Substantia nigra (tissue), 51 donors: ENCODE measurements at places on chromosomes 16 and 17.
A peak's percentile ranks its signal among the peaks of the same experiment; 100 is the strongest.

DNA sequence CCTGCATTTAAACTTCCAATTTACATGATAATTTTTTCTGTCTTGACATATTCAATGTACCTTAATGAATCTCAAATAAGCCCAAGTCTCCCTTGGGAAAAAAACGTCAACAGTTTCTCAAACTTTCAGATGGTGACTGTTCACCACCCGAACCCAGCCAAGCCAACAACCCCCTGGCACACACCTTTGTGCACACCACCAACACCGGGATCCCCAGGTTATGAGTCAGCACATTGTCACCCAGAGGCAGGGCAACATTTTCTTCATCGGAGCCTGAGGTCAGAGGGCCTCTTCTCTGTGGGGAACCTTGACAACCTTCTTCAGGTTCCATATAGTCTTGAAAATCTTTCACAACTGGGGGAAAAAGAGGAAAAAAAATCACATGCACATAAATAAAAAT is 15.5 kb downstream of the DYNC1LI2 start:
- DNase-seq = no peak

DNA sequence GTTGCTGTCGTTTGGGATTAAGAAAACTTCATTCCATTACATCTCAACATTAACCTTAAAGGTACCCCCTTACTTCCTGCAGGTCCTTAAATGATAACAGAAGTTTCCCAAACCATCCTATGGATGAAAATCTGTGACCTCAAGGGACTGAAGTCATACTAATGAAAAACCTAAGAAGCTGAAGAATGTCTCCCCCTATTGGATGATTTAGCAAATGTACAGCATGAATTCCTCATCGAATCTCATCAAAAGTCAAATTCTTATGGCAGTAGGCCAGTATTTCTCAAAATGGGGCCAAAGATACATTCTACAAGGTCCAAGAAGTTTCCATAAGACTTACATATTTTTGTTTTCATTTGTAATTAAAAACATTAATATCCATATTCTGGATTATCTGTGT is 13.5 kb downstream of the SCO1 start:
- DNase-seq = no peak

GRCh38 chr17:34623856-34624766 is 44.7 kb downstream of the TMEM132E start:
- DNase-seq = no peak

GRCh38 chr16:60060731-60061130 is 1326.6 kb upstream of the GOT2 start:
- no peak for DNase-seq

DNA sequence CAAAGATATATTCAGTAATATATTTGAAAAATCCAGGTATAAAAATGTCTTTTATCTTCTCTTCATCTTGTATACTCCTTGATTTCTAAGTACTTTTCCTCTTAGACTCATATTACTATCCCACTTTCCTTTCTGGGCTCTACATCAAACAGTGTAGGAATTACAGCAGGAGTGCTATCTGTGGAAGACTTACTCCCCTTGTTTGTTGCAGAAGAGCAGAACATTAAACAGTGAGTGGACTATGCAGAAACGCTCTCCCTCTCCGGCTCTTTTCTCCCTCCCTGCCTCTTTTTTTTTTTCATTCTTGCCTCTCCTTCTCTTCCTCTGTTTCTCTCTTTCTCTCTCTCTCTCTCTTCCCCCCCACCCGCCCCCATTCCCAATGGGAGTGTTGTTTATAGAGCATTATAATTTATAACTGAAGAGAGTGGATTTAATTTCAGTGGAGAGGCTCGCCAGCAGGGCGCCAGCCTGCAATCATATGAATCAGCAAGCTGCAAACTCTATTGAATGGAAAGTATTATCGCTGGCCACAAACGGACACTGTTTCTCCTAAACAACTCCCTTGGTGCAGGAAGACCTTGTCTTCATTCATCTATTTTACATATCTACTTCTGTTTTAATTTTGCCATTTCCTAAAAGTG is 242.3 kb upstream of the TBX2 start:
- DNase-seq = peak; percentile 6

DNA sequence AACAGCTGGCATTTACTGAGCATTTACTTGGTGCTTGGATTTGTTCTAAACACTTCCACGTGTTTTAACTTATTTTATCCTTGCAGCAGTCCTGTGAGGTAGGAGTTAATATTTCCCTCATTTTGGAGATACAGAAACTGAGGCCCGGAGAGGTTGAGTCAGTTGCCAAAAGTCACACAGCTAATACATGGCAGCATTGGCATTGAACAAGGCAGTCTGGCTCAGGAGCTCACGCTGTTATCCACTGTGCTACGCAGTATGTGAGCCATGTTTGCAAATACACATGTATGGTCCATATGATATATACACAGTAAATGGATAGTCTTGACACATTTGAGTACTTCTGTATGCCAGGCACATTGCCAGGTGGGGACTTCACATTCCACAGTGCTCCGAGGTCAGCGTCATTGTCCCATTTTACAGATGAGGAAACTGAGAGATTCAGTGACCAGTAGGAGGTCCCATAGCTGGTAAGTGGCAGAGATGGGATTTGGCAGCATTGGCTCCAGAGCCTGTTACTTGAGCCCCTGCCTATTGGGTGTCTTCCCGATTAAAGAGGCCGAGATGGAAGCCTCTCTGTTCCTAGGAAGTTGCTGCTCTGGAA is 110.7 kb downstream of the ABCC6 start:
- no peak for DNase-seq

GRCh38 chr16:66273053-66273452 is 93.4 kb upstream of the CDH5 start:
- DNase-seq = no peak

DNA sequence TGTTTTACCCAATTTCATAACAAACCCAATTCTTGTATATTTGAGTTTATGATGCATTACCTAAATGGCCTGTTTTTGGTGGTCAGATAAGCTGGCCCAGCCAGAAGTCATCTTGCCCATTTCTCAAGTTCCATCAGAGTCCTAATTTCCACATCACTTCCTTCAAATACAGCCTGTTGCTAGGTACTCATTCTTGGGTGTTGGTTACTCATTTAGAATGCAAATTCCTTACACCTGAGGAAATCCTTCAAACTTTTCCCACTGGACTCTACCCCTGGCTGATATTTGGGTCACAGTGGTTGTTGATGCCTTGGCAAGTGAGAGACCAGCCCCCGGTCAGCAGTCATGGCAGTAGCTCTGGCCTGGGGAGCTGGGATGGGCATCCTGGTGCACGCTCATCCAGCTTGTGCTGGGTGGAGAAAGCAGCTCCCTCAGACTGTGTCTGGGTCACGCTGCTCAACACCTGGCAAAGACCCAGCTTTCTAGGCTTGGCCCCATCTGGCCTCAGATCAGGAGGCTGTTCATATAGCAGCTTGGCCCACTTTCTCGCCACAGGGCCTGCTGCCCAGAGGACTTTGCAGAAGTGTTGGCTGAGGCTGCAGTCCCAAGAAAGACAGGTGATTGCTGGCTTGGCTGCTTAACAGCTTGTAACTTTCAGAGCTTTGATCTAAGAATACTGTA is 25.8 kb downstream of the WSB1 start:
- DNase-seq = no peak

DNA sequence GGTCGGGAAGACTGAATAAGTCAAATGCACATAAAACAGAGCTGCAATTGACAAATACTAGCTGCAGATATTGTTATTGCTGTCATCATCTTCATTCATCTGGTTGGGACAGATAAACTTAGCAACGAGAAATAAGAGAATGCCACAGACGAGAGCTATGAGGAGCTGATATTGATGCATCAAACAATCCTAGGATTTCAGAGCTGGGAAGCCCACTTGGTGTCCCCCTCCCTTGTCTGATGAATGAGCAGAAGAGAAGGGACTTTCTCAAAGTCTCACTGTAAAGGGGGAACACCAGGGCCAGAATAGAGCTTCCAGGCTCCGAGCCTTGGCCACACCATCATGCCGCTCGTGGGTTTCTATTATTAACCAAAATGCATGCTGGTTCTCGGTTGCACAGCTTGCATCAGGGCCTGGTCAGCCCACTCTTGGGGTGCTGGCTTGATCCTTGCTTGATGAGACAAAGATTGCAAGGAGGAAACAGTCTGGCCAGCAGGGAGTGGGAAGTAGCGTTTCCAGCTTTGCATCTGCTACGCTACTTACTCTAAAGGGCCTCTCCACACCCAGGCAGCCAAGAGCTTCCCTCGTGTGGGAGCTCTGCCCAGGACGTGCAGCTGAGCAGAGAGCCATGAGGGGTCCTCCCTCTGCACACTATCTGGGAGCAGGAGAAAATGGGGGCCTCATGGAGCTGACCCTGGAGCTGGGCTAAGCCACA is 28.4 kb upstream of the EMP2 start:
- no peak for DNase-seq

- DNase-seq = no peak
These were observed 13.1 kb upstream of the LASP1NB start for GRCh38 chr17:38912221-38912813.

DNA sequence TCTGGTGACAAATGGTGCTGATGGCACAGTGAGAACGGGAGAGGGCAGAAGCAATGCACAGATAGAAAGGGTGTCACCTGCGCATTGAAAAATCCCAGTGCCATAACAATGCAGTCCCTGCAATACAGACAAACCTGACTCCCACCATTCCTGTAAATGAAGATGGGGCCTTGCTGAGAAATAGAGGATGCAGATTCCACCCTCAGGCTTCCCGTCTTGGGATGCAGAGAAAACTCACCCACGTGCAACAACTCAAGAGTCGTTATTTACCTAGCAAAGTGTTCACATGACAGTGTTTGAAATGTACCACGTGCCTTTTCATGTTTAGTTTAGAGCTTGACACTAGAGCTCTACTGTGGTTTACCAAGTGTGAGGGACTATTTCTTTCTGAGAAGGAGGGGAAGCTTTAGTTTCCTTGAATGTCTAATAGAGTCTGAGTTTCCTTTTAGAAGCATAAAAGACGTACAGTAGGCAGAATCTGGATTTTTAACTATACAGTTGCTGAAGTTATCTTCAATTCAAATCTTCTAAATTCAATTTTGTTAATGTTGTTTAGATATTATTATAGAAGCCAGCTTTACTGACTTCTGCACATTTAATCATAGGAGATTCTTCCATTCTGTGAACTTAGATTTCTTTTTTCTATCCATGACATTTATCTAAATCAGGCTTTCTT is 35.6 kb downstream of the WWOX start:
- no peak for DNase-seq

DNA sequence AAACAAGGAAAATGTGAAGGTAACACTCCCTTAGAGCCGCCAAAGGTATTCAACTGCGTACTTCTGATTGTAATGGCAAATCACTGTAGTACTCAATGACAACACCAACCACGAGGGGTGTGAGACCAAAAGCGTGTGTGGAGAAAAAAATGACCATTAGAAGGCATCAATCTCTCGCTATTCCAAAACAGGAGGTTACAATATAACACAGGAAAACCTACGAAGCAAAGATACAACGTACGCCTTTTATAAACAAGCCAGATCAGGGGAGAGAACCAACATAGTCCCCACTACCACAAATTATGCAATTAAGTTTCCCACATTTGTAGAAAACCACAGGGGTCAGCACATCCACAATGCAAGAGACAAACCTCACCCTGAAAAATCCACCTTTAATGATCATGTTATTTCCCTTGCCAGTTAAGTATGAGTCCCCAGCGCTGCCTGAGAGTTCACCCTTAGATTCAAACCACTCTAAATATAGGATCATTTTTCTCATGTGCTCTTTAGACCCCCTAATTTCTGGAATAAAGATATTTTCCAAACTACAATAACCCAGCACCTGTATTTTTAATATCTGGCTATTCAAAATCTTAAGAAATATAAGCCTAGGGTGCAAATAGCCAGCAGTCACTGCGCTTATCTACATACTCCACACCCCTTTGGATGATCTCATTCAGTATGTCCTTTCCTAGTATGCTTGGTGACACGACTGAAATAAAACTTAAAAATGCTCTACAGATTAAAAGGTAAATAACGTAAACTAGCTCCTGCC is 12.4 kb downstream of the TEX14 start:
- no peak for DNase-seq

DNA sequence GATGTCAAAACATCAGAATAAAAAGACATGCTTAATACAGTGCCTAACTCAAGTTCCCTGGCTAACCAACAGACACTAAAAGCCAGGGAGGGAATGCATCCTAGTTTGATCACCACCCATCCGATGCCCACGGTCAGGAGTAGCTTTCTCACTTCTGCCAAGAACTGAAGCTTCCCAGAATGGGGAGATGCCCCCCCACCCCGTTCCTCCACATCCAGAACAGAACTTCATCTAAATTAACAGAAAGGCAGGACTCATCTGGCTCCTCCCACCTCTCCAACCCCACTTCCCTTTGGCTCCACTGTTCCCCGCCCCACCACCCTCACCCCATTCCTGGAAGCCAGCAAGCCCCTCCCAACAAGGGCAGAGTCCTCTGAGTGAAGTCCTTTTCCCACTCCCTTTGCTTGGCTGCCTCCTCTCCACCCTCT is 33.7 kb downstream of the GDE1 start:
- DNase-seq = no peak

DNA sequence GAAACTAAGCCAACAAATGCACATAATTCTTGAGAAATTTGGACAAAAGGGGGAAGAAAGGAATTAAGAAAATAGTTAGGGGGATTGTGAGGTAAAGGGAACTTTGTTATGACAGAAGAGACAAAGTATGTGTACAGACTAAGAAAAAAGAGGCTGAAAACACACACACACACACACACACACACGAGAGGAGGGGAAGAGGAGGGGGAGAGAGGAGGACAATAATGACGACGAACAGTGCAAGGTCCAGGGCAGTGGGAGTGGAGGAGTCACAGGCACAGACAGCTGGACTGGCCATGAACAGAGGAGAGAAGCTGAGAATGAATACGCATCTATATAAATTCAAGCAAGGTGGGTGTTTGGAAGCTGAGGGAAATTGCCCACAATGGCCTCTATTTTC is 44.6 kb downstream of the MARVELD3 start:
- DNase-seq = no peak

GRCh38 chr17:40303009-40303657 is 5.8 kb upstream of the RARA start:
- peak; percentile 35 for DNase-seq

- no peak for DNase-seq
These were observed 8.7 kb downstream of the ENDOV start for GRCh38 chr17:80423536-80424225.

DNA sequence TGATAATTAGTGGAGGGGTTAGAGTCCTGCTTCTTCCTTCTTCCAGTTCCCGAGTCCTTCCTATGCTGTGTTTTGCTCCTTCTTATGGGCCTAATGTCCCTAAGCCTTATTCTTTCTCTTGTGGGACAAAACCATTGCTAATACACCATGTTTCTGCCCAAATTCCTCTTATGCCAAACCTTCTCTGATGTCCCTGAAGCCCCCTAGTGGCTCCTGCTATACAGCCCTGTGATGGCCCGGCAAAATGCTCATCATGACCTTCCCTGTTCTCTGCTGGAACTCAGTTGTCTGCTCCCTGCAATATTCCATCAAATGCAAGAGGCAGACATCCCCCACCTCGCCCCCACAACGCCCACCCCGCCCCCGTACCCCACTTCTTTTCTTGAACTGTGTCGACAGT is 171.6 kb downstream of the CDH11 start:
- DNase-seq = no peak

DNA sequence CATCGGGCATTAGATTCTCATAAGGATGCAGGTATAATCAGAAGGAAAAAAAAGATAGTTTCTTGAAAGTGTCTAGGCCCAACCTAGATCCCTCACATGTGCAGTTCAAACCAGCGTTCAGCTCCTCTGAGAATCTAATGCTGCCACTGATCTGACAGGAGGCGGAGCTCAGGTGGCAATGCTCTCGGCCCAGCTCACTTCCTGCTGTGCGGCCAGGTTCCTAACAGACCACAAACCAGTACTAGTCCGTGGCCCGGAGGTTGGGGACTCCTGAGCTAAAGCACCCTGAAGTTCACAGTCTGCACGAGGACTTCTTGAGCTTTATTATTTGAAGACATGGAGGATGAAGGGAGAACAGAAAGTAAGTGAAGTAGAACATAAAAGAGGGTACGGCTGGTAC is 16.8 kb downstream of the SMCR8 start:
- DNase-seq = no peak
